ENCODE measurements at places on chromosomes 13 and 19.
A peak's percentile ranks its signal among the peaks of the same experiment; 100 is the strongest.

- DNase-seq, result no peak
These were observed 402 bp upstream of the DYRK1B start for GRCh38 chr19:39834287-39834841.

- DNase-seq, result no peak
These were observed 15.6 kb upstream of the RNASEH2B start for GRCh38 chr13:50894012-50894411.

DNA sequence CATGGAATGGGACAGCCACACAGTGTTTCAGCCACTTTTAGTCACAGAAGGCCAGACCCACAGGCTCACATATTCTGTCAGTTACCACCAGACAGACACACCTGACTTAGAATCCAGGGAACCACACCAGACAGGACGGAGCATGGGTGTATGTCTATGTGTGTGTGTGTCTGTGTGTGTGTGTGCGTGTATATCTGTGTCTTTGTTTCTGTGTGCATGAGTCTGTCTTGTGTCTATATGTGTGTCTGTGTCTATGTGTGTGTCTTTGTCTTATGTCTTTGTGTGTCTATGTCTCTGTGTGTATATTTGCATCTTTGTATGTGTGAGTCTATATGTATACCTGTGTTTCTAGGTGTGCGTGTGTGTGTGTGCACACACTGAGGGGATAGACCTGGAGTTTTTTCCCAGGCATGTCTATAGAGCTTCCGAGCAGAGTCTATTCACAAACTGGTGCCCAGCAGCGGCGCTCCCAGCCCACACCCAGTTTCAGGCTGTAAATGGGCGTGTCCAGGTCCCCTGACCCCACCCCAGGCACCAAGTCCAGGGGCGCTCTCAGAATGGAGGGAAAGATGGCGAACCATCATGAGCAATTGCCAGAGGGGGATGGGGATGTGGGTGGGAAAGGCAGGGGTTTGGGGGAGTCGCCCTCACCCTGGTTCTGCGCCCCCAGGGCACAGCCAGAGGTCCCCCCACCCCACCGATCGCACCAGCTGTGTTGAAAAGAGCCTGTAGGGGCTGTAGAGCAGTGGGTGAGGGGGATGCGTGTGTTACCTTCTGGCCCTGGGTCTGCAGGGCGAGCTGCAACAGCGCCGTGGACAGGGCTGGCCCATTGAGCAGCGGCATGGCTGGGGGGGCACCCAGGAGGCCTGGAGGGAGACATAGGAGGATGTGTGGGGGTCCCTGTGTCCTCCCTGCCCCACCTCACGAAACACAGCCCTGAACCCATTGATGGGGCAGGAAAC lies 6.3 kb upstream of the FDX2 start:
- no peak for DNase-seq

GRCh38 chr19:37227996-37228395 lies 10.0 kb downstream of the ZNF383 start:
- DNase-seq, result no peak

GRCh38 chr13:22451327-22451741 lies 729.4 kb upstream of the SGCG start:
- DNase-seq, result peak; percentile 8

DNA sequence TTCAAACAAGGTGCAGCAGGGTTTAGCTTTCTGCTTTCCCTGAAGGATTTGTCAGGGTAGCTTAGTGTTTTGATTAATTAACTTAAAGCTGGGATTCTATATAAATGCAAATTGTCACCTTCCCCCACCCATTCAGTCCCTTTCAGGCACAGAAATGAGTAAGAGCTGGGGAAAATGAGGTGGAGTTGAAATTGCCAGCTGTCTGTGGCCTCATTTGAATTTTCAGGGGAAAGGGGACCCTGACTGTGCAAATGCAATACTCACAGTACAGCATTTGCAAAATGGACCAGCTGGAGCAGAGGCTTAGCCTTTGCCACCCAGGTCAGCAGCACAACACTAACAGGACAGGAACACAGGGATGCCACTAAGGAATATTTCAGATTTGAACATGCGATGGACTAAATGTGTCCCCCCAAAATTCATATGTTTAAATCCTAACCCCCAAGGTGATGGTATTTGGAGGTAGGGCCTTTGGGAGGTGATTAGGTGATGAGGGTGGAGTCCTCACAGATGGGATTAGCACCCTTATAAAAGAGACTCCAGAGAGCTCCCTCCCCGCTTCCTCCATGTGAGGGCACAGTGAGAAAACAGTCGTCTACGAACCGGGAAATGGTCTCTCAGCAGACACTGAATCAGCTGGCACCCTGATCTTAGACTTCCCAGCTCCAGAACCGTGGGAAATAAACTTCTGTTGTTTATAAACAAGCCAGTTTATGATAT lies 59.5 kb upstream of the CYSLTR2 start:
- DNase-seq, result no peak

DNA sequence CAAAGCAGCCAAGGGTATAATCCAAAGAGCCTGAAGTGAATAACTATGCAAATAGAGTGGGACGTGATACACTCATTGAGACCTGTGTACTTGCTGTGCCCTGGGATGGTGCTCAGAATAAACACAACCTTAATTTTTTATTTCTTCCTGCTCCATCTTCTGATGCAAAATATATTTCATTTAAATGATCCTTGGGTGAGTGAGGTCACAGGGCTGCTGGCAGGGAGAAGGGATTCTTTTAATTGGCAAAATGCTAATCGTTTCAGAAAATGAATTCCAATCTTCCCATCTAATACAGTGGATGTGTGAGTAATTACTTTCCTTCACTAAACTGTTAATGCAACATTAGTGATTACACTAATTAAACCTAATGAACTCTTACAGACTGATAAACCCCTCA lies 63.5 kb downstream of the SIAH3 start:
- no peak for DNase-seq

DNA sequence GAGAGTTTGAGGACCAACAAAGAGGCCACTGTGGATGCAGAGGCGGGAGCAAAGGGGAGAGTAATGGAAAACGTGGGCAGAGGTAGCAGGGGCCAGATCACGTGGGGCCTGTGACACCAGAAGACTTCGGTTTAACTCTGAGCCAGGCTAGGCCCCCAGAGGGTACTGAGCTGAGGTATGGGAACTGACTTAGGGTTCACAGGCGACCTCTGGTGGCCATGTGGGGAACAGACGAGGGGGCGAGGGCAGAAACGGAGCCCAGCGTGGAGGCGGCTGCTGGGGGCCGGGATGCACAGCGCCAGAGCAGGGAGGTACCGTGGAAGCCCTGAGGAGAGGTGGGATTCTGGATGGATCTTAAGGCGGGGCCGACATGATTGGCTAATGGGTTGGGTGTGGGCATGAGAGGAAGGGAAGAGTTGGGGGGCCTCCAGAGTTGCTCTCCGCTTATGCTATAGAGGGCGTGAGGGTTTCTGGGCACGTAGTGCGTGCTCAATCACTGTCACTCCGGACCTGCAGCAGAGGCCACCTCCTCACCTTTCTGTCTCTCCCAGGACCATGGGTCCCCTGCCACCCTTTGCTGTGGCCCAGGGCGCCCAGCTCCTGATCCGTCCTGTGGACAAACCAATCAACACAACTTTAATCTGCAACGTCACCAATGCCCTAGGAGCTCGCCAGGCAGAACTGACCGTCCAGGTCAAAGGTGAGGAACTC lies 13.7 kb downstream of the PVR start:
- DNase-seq, result no peak

DNA sequence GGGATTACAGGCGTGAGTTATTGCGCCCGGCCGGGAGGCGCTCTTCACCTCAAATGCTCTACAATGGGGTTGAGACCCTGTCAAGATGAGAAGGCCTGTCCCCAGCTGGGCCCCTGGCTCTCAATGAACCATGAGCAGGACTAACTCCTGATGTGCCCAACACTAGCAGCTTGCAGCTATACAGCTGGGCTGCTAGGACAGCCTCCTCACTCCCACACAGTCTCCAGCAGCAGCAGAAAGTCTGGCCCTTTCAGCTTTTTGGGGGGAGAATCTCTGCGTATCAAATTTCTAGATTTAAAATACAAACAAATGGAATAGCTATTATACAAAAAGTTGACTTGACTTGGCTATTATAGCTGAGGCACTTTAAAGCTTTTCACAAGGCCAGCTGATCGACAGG lies 30.2 kb downstream of the TMTC4 start:
- peak; percentile 8 for DNase-seq

- no peak for DNase-seq
These were observed 789.1 kb downstream of the GPC5 start for GRCh38 chr13:92187378-92187989.

DNA sequence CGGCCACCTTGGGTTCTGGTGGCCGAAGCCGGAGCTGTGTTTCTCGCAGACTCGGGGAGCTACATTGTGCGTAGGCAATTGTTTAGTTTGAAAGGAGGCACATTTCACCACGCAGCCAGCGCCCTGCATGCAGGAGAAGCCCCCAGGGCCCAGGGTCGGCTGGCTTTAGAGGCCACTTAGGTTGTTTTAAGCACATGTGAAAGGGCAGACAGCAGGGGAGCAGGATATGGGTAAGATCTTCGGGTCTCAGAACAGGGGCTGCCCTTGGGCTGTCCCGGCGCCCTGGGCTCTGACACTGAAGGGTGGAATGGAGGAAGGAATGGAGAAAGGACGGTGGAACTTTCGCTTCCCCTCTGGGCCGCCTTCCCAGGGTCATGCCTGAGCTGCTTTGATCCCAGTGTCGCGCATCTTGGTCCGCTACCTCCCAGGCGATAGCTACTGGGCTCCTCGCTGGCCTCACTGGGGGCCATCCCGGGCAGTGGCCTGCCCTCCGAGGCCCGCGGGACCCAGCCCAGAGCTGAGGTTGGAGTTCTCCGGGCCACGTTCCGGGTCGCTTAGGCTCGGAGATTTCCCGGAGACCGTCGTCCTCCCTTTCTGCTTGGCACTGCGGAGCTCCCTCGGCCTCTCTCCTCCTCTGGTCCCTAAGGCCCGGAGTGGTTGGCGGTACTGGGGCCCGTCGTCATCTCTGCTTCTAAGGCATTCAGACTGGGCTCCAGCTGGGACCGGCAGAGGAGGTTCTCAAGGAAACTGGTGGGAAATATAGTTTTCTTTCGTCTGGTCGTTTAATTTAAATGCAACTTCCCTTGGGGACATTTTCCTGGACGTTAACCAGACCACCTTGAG lies 4.3 kb upstream of the POU4F1 start:
- DNase-seq, result no peak

DNA sequence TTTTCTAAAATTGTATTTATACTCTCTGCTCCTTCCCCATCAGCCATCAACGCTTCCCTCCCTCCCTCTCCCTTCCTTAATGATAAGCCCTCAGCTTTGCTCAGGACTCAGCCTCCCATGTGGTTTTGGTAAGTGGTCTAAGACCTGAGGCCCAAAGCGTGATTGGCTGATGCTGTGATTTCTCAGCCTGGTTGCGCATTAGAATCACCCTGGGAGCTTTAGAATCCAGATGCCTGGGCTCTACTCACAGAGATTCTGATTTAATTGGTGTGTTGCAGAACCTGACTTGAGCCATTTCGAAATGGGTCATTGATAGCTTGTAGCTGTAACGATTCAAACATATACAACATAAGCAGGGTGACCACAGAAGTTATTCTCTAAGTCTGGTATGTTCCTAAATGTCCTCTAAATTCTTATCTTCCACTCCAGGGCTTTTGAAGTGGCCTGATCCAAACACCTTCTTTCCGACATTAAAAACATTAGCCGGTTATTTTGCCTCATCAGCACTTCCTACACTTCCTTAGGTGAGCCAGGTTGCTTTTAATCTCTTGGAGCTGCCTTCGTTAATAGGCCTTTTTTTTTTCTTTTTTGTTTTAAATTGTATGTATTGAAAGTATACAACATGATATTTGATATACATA lies 60.6 kb downstream of the LRCH1 start:
- DNase-seq, result no peak

- no peak for DNase-seq
These were observed 156.3 kb downstream of the TBC1D4 start for GRCh38 chr13:75325711-75326110.

Data from DMS153 (cell line).